ENCODE measurements at places on chromosomes 1 and 21. TPM values are rescaled to one million over a fixed set of nuclear protein-coding genes. Genes with fewer than 3 reads are reported as not detected.
A peak's percentile ranks its signal among the peaks of the same experiment; 100 is the strongest.

The CRABP2 gene
- total RNA-seq = 4.2 TPM

DNA sequence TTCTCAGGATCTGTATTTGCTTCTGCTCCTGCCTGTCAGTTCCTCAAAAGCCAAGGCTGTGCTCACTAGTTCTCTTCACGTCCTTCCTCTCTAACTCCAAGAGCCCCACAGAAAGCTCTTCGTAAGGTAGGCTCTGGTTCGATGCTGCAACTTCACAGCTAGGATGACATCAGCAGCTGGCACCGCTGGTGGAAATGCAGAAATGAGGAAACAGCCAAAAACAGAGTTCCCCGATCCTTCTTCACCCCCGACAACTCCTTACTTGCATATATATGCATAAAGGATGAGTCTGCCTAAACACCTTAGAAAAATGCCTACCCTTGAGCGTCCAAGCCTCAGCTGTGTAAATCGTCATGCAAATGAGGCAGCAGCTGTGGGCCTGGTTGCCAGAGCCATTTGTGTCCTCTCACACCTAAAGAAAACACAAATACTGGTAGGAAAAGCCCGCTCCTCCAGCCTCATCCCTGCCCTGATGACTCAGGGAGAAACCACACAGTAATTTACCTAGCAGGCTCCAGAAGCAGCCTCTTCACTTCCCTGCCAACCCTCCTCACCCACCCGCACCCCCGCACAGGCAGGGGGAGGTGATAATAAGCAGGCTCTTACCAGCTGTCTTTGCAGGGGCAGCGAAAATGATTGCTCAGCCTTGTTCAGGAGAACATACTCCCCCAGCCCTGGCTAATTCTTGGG, 28.2 kb downstream of the BATF3 start:
- no peak overlapping the region for H3K27ac ChIP-seq
- DNase-seq = no peak
- no peaks in the 10 kb centered on the region for H3K36me3 ChIP-seq
- H3K4me3 ChIP-seq = no peak overlapping the region
- H3K4me1 ChIP-seq = no peaks in the 10 kb centered on the region
- H3K27me3 ChIP-seq = no peaks in the 10 kb centered on the region

- H3K27ac ChIP-seq = no peak overlapping the region
- H3K4me1 ChIP-seq = no peaks in the 10 kb centered on the region
Measured at GRCh38 chr1:29643281-29643680, 407.0 kb downstream of the PTPRU start.

The PRAMEF1 gene
- not detected for total RNA-seq

DNA sequence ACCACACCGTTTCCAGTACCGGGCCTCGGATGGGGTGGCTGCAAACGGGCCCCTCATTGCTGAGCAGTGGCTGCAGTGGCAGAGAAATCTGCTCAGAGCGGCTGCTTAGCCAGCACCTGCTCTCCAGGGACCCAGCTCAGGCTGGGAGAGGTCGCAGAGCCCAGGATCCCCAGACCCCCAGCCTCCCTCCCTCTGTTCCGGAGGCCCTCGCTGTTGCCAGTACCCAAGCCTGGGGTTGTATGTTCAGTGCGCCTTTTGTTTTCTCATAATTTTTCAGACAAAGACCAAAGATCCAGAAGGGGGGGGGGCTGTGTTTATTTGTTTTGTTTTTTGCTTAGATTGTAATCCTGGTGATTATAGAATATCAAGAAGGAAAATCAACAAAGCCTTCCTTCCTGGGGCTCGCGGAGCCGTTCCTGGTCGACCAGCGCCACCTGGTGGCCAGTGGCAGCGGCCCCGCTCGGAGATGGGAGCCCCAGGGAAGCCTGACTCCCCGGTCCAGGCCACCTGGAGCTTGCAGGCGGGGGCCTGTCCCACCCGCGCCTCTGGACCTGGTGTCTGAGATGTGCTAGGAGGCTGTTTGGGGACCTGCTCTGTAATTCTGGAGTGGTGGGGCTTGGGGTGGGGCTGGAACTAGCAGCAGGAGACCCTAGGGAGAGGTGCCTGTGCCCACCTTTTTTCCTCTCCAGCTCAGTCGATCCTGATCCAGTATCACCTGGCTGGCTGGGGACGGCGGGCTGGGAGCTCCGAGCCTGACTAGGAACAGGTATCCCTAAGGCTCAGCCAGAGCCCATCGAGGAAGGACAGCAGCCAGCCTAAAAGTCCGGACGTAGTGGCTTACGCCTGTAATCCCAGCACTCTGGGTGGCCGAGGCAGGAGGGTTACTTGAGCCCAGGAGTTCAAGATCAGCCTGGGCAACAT, 123.9 kb upstream of the VAMP3 start:
- H3K27me3 ChIP-seq = no peaks in the 10 kb centered on the region
- no peak overlapping the region for H3K27ac ChIP-seq
- H3K4me3 ChIP-seq = no peak overlapping the region
- peak; percentile 77 for DNase-seq
- H3K36me3 ChIP-seq = no peaks in the 10 kb centered on the region
- no peaks in the 10 kb centered on the region for H3K4me1 ChIP-seq

The ILDR2 gene
- total RNA-seq = not detected

DNA sequence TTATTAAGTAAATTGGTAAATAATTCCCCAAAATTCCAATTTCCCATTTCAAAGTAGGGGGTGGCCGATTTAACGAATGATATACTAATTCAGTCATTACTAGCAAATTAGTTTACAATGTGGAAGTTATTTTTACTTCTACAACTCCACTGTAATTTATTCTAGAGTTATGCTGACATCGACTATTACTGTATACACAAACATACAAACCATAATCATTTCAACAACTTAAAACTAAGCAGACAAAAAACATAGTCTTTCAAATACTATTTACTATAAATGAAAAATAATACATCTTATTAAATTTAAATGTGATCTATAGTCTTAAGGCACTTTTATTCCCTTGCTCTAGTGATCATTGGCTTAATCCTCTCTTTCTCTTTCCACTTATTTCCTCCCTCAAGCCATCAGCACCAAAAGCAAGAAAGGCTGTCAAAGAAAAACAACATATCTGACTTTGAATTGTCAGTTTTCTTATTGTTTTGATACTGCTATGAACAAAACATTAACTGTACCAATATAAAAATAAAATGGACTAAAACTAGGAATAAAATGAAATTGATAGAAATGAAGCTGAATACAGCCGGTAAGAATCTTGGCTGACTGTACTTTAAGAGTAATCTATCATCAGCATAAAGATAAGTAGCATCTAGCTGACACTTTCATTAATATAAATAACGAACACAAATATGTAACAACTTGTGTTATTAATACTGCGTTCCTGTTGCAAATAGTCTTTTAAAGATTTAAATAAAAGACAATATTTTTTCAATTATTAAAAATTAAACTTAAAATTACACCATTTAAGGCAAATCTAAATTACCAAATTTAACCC, 4.1 kb downstream of the CDC42BPA start:
- H3K4me1 ChIP-seq = no peaks in the 10 kb centered on the region
- DNase-seq = no peak
- no peaks in the 10 kb centered on the region for H3K27me3 ChIP-seq
- H3K36me3 ChIP-seq = no peaks in the 10 kb centered on the region

DNA sequence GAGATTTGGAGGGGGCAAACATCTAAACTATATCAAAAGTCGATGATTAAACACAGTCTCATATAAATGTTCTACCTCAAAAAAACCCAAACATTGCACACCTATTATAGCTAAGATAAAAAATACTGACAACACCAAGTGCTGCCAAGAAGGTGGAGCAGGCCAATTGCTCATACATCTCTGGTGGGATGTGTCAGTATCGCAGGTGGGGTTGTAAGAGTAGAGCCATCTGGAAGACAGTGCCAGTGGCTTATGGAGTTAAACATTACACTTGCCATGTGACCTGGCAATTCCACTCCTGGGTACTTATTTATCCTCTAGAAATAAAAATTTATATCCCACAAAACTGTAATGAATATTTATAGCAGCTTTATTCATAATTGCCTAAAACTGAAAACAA, 213.4 kb downstream of the DISC1 start:
- no peak overlapping the region for H3K4me3 ChIP-seq
- no peak overlapping the region for H3K27ac ChIP-seq
- no peaks in the 10 kb centered on the region for H3K36me3 ChIP-seq
- no peaks in the 10 kb centered on the region for H3K27me3 ChIP-seq
- no peaks in the 10 kb centered on the region for H3K4me1 ChIP-seq
- no peak for DNase-seq

The CD52 gene
- 12.3 TPM for total RNA-seq

The TNFRSF14 gene
- 75.8 TPM for total RNA-seq

GRCh38 chr1:203276916-203277545, 28.3 kb upstream of the BTG2 start:
- peak; percentile 36 for DNase-seq
- H3K27me3 ChIP-seq = no peaks in the 10 kb centered on the region
- no peak overlapping the region for H3K4me3 ChIP-seq
- H3K27ac ChIP-seq = peak overlapping the region; percentile 87
- H3K4me1 ChIP-seq = peaks cover 22% of the 10 kb centered on the region

DNA sequence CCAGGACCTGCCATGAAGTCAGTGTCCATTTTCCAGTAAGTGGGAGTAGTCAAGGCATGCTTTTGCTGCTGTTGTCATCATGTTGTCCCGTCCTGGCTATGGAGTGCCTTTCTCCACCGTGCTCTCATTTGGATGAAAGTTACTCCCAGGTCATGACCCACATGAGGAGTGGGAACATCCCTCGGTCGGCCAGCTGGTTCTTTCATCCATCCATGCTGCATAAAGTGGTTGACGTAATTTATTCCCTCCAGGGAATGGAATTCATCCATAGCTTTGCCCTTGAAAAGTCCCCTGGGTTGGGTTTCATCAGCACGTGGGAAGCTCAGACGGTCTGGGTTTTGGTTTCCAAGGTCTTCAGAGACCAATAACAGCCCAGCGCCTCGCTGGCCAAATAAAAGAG, 11.6 kb downstream of the PLA2G2A start:
- no peaks in the 10 kb centered on the region for H3K36me3 ChIP-seq
- no peaks in the 10 kb centered on the region for H3K4me1 ChIP-seq
- no peaks in the 10 kb centered on the region for H3K27me3 ChIP-seq
- peak overlapping the region; percentile 89 for H3K27ac ChIP-seq
- H3K4me3 ChIP-seq = no peak overlapping the region

DNA sequence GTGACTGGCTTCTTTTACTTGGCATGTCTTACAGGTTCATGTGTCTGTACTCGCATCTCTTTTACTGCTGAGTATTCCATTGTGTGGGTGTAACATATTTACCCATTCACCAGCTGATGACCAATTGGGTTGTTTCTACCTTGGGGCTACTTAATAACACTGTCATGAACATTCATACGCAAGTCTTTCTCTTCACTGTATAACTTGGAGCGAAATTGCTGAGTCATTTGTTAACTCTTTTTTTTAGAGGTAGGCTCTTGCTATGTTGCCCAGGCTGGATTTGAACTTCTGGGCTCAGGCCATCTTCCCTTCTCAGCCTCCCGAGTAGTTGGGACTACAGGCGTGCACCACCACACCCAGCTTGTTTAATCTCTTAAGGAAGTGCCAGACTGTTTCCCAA, 6.5 kb downstream of the PYCR2 start:
- no peaks in the 10 kb centered on the region for H3K36me3 ChIP-seq
- no peaks in the 10 kb centered on the region for H3K27me3 ChIP-seq
- H3K27ac ChIP-seq = no peak overlapping the region
- no peaks in the 10 kb centered on the region for H3K4me1 ChIP-seq
